ENCODE measurements at places on chromosomes 3 and 15.

DNA sequence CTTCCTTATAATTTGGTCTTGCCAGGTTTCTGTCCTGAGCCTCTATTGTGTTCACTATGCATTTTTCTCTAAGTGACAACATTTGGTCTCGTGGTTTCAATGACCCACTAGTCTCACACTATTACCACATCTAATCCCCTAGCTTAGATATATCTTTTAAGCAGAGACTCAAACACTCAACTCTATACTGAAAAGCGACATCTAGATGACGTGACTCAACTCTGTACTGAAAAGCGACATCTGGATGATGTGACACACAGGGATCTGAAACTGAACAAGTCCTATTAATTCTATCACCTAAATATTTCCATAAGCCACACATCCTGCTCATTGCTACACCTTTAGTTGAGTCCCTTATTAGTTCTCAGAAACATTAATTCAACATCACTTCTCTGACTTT, 141.7 kb upstream of the MBNL1 start:
- no peak for DNase-seq

GRCh38 chr3:157139938-157140534, 19.9 kb downstream of the CCNL1 start:
- no peak for DNase-seq

DNA sequence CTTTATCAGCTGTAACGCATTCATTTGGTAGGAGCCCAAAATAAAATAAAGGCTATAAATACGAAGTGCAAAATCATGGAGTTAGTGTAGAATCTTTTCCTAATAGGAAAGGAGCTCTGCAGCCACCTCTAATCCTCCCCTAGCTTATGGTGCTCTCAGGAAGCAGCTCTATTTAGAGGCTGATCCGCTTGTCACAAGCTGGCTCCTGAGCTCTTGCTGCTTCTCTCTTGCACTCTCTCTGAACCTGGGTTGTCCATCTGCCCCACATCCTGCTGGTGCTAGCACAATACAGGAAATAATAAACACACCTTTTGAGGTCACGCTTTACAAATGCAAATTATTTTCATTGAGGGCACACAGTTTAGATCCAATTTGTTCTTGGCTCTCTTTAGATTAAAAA, 37.3 kb upstream of the BFSP2 start:
- DNase-seq, result no peak

DNA sequence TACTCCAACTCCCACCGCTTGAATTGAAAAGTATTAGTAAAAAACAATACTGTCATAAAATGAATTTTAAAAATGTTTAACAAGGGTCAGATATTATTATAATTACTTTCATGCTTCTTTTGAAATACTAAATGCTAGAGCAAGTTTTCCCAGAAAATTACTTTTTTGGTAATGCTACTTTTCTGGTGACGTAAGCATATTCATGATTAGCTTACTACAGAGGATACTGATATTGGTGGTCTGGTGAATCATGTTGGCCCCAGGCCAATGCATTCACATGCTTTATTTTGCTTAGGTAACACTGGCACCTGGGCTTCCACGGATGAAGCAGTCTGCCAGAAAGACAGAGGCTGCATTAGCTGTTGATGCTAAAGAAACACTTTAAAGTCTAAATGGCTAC, 12.4 kb downstream of the SPATA16 start:
- no peak for DNase-seq

DNA sequence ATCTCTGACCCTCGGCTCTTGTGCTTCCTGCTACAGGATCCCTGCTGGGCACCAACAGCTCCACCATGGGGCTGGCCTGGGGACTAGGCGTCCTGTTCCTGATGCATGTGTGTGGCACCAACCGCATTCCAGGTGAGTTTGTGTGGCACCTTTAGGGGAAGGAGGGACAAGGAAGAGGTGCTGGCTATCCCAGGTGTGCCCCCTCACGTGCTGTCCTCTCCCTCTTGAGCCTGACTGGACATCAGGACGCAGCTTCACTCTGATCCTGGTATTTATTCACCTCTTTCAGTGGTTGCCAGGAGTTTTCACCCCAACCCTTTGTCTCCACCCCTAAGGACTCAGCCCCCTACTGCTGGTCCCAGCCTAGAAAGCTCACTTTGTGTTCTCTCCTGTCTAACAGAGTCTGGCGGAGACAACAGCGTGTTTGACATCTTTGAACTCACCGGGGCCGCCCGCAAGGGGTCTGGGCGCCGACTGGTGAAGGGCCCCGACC, 960 bp downstream of the THBS1 start:
- peak; percentile 53 for DNase-seq

DNA sequence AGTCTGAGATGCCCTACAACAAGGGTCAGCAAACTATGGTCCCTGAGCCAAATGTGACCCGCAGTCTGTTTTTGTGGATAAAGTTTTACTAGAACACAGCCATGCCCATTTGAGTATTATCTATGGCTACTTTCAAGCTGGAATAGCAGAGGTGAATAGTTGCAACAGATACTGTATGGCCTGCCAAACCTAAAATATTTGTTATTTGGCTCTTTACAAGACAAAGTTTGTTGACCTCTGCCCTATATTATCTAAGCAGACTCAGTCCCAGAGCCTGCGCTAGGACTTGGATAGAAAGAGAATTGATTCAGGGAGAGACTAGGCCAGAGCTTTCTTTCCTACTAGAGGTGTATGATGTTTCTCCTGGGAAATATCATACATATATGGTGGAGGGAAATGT, 81.7 kb upstream of the NMNAT3 start:
- no peak for DNase-seq

DNA sequence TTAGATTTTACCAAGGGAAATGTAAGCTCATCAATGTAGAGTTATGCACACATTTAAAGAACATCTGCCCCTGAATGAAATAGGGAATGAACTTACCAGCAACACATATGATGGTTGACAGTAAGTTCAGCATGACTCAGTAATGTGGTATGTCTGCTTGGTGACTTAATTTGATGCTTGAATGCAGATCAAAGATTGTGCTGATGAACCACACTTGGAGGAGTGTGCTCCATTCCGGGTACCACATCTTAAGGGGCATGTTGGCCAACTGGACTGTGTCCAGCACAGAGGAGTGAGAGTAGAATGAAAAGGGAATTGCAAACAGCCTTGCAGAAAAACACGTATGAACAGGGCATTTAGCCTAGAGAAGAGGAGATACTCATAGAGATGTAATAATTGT, 171.0 kb upstream of the RARB start:
- no peak for DNase-seq

DNA sequence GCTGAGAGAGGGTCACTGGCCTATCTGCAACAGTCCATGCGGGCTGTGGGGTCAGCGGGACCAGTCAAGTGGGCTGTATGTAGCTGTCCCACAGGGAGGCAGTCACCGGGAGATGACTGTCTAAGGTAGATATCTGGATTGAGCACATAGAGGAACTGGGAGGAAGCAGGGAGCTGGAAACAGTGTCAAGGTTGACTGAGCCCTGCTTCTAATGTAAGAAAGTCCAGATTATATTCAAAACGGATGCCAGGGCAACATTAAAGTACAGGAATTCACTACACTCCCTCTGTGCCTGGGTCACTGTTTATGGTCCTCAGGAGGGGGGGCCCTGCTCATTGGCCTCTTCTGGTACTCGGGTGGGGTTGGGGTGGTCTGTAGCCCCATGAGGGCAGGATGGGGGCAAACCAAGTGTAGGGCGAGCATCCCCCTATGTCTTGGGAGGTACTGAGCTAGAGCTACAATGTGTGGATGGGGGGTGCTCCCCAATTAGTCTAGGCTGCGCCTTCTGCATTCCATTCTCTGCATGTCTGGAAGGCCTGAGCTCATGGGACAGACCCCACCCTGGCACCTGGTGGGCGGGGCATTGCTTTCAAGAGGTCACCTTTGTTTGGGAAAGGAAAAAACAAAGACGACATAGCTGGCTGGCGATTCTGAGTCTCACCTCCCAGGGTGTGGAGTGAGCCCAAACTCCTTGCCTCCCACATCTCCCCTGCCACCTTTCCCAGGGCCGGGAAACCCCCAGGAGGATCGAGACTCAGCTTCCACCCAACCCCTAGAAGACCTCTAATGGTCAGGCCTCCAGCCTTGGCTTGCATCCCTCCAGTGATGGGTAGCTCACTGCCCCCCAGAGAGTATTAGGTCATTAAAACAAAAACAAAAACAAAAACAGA, 45.1 kb upstream of the C15orf39 start:
- DNase-seq, result no peak

GRCh38 chr15:100711516-100712021, 109.2 kb downstream of the ASB7 start:
- DNase-seq, result no peak

DNA sequence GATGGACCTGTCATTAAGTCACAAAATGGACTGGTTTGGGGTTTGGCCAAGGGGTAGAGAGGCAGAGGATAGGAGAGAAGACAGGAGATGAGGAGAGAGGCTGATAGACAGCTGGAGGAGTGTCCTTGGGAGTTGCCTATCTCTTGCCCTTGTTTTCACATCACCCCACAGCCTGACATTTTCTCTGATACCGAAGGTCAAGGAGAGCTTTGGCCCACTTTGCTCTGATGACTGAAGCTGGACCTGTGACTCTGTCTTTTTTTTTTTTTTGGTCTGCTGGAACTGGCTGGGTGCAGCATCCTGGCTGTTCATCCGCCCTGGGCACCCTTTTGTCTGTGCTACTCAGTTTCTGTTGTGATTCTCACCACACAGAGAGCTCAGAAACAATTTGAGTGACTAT, 5.1 kb downstream of the GPD1L start:
- no peak for DNase-seq

- no peak for DNase-seq
Measured at GRCh38 chr3:138049157-138049919, 39.4 kb downstream of the CLDN18 start.

- DNase-seq, result no peak
Measured at GRCh38 chr15:76967067-76967466, 27.9 kb upstream of the PSTPIP1 start.

- DNase-seq, result no peak
Measured at GRCh38 chr3:160545504-160545871, 19.9 kb downstream of the KPNA4 start.

GRCh38 chr3:99409961-99410360, 228.4 kb upstream of the COL8A1 start:
- no peak for DNase-seq

GRCh38 chr15:39172380-39173281, 408.2 kb upstream of the THBS1 start:
- DNase-seq, result peak; percentile 25

GRCh38 chr3:150623945-150624344, 20.8 kb downstream of the SELENOT start:
- DNase-seq, result no peak

- no peak for DNase-seq
Measured at GRCh38 chr3:194197981-194198695, 62.2 kb downstream of the HES1 start.

DNA sequence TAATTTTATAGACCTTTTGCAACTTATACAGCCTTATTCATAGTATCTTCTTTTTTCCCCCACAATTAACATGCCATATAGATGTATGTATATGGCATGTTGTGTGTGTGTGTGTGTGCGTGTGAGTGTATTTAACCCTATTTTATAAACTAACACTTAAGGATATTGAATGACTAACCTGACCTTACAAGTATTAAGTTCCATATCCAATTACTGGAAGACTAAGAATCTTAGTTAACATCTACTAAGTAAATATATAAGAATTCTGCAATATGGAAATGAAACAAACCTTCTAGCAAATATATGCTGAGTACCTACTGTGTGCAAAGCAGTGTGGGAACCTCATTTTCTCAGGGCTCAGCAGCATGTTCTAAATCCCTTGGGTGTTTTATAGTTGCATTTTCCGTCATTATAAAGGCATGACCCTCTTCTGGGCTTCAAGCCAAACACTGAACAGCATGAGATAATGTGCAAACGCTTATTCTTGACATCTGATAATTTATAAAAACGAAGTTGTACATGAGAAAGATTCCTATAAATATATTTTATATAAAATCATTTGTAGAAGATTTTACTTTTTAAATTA, 105.5 kb downstream of the NLGN1 start:
- peak; percentile 32 for DNase-seq

- peak; percentile 66 for DNase-seq
Measured at GRCh38 chr3:182925330-182925943, 54.9 kb downstream of the DCUN1D1 start.

- no peak for DNase-seq
Measured at GRCh38 chr15:83764201-83764838, 110.4 kb downstream of the ADAMTSL3 start.

- DNase-seq, result no peak
Measured at GRCh38 chr3:171636666-171637065, 173.6 kb downstream of the PLD1 start.

DNA sequence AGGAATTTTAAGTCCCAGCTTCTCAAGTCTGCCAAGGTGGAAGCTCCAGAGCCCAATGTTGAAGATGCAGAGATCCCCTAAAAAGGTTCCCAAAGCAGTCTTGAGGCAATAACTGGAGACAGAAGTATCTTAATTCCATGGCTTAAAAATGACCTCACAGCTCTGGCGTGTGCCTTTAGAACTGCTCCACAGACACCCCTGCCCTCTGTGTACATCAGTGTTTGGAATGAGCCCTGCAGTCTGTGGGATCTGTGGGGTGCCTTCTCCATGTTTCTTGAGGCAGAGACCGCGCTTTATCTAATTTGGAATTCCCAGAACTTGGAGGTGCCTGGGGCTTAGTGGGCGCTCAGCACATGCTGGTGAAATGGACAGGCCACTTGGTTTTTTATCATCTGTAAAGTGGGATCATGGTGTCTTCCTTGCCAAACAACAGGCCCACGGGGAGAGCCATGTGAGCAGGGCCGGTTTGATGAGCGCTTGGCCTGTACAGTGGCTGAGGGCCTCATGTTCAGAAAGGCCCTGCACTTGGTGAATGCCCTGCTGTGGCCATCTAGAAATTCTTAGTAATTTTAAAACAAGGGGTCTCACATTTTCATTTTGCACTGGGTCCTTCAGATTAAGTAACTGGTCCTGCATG, 7.1 kb downstream of the ITGA11 start:
- DNase-seq, result no peak

- DNase-seq, result no peak
Measured at GRCh38 chr15:76642671-76643070, 262.5 kb downstream of the SCAPER start.

GRCh38 chr3:100533176-100533575, 40.8 kb downstream of the TMEM45A start:
- DNase-seq, result no peak

GRCh38 chr15:83365370-83365938, 81.0 kb upstream of the BNC1 start:
- DNase-seq, result peak; percentile 9

DNA sequence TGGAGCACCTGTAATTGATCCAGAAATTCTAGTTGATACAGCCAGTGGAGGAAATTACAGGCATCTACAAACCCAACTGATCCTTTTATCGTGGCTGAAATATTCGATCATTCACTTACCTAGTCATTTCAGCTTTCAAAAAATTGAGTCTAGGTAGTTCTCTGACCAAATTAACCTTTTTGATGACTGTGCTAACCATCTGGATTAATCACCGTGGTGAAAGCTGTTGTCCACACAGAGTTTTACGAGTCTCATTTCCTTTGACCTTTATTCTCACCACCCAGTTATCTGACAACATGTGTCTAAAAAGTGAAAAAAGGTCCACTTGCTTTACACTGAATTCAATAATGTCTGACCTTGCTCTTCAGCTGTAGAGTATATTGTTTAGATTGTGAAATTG, 354.3 kb downstream of the AGBL1 start:
- no peak for DNase-seq

Measured in heart left ventricle (tissue), 16 donors.